CD8-positive, alpha-beta T cell (primary cell): ENCODE measurements at places on chromosomes 1 and 21.

GRCh38 chr1:204731509-204731908 is 46.0 kb upstream of the LRRN2 start:
- no peak for DNase-seq

- no peak for DNase-seq
Observed at GRCh38 chr1:21795075-21795474, 12.1 kb upstream of the USP48 start.

- peak; percentile 66 for DNase-seq
Observed at GRCh38 chr1:226677027-226678020, 61.8 kb downstream of the ITPKB start.

DNA sequence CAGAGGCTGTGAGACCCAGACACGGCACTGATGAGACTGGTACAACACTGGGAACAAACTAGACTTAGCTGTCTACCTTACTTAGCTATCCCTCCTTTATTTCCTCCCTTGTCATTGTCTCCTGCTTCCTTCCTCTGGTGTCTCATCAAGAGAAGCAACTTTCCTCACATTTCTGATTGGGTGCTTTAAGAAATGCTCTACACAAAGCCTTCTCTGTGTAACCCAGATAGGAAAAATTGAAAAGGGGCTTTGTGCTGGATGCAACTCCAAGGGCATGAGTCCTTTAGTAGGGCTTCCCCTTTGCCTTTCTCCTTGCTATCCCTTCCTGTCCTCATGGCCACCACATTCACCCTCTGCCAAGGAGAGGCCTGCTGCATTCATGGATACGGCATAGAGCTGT is 274.5 kb downstream of the VAV3 start:
- DNase-seq = no peak

DNA sequence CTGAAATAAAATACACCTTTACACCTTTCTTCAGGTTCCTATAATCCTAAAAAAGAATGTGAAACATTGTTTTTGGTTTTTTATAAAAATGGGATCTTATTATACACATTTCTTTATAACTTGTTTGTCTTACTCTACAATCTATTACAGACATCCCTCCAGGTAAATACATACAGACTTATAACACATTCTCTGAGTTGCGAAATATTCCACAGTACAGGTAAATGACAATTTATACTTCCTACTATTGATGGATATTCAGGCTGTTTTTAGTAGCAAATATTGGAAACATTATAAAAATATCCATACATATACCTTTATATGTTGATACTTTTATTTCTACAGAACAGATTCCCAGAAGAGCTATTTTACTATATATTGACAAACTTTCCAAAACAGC is 20.3 kb downstream of the PIK3R3 start:
- no peak for DNase-seq

GRCh38 chr21:23690316-23690715 is 1917.0 kb downstream of the MRPL39 start:
- no peak for DNase-seq
